ENCODE measurements at places on chromosomes 5 and 9.

GRCh38 chr5:124394700-124395245, 351.7 kb downstream of the ZNF608 start:
- DNase-seq: no peak

GRCh38 chr5:116370886-116371285, 203.7 kb downstream of the SEMA6A start:
- DNase-seq: no peak

- no peak for DNase-seq
Measured at GRCh38 chr5:169801324-169801777, 164.3 kb downstream of the DOCK2 start.

GRCh38 chr9:127349483-127350113, 47.4 kb upstream of the SLC2A8 start:
- no peak for DNase-seq

DNA sequence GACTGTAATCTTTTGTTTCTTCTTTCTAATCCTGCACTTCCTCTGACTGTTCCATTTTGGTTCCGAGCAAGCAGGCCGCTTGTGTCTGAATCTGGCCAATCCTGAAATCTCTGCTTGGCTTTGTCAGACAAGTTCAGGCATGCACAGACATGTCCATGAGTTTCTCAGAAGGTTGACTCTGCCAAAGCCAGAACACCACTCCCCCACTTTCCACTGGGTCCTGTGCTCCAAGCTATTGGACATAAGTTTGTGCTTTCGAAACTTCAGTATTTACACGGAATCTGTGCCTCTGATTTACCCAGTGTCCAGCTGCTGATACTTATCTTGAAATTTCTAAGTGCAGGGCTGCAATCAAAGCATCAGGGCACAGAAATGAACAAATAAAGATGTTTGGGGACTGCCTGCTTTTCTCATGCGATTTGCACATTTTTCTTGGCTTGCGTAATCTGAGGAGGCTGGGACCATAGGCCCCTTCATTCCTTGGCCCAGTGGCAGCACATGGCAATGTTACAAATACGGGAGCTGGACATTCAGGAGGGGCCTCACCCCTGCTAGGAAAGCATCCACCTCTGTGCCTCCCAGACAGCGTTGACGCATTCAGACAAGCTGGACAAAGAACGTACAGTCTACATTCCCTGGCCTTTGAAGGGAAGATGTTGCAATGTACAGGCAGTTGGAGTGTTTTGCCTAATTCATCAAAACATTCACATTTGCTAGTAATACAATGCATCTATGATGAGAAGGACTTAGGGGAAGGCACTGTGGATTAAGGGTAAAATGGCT, 209.2 kb upstream of the PAPPA start:
- DNase-seq: no peak

DNA sequence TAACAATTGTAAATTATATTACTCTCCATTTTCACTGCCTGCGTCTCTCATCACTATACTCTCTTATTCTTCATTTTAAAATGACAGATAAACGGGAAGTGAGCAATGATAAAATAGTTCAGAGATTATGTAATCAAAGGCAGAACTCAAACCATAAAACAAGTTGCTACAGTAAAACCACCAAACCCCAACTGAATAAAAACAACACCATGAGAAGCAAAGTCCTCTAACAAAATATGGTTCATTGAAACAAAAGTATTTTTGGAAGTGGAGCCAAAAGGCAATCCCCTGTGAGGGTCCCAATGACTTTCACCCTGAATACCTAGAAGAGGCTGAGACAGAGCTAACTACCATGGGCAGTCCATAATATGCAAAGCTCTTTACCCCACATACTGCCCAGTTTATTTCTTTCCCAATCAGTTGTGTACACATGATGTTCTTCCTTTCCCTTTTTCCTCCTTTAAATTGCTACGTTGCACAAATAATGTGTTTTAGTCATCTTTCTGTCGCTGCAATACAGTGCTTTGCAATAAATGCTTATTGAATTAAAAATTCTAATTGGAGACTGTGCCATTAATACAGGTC, 64.0 kb upstream of the PTGER4 start:
- no peak for DNase-seq

GRCh38 chr5:52854301-52854700, 66.6 kb downstream of the ITGA1 start:
- DNase-seq: no peak

- no peak for DNase-seq
Measured at GRCh38 chr5:1760656-1761452, 38.8 kb downstream of the MRPL36 start.

GRCh38 chr5:1316588-1317340, 21.9 kb upstream of the TERT start:
- peak; percentile 10 for DNase-seq

DNA sequence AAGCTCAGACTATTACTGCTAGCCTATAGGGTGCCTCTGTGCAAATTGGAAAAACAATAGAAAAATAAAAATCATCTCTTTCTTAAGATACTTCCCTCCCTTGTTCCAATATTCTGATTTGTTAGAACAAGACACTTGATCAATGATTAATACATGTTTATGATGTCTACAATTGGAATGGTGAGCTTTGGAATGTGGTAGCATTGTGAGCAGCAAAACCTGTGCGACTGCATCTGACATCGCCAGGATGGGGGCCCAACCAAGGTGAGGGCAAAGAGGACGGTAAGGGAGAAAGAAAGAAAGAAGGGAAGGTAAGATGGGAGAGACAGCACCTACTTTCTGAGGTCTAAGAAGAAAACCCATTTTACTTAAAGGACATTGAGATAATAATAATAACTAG, 183.0 kb upstream of the TRIM32 start:
- no peak for DNase-seq

DNA sequence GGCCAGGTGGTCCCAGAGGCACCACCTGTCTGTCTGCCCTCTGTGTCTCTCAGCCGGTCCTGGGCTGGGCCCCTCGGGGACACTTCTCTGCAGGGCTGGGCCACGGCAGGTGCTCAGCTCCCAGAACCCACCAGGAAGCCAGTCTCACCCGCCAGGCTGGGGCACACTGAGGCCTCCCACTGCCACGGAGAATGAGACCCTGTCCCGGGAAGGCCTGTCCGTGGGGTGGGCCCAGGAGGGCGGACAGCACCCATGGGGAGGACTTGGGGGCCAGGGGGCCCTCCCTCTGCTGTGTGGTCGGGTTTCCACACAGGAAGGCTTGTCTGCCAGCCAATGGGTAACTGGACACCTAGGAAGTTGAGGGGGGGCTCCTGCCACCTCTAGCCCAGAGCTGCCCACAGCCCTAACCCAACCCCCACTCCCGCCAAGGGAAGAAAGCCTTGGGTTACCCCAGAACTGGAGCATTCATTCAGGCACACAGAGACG, 4.1 kb upstream of the TUBB4B start:
- DNase-seq: no peak

- DNase-seq: no peak
Measured at GRCh38 chr5:15446552-15446951, 53.4 kb upstream of the FBXL7 start.

- DNase-seq: no peak
Measured at GRCh38 chr9:8879284-8879683, 1079.7 kb upstream of the DMAC1 start.

Data from activated CD8-positive, alpha-beta memory T cell treated with anti-CD3 and anti-CD28 coated beads, Interleukin-2, amount 50 U/mL, for 4 hours (primary cell).